ENCODE measurements at places on chromosomes 1 and 21.

DNA sequence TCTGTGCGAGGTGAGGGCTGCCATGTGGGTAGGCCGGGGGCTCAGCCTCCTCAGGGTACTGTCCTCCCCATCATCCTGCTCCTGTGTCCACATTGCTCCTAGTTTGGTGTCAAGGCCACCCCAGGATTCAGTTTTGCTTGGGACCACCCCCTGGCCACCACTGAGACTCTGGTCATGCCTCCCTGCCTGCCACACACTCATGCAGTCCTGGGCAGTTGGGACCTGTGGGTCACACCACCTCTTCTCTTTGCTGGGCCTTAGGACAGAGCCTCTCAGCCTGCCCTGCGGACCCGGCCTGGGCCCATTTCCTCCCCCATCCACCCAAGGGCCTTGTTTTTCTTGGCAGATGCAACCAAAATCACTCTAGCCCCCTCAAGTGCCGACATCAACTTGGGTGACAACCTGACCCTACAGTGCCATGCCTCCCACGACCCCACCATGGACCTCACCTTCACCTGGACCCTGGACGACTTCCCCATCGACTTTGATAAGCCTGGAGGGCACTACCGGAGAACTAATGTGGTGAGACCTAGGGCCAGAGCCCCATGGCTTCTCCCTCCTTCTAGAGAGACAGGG is 19.4 kb downstream of the TMEM81 start:
- DNase-seq, result no peak

- no peak for DNase-seq
Observed at GRCh38 chr1:29370067-29370466, 133.7 kb downstream of the PTPRU start.

- DNase-seq, result no peak
Observed at GRCh38 chr1:199020904-199021303, 382.1 kb downstream of the PTPRC start.

DNA sequence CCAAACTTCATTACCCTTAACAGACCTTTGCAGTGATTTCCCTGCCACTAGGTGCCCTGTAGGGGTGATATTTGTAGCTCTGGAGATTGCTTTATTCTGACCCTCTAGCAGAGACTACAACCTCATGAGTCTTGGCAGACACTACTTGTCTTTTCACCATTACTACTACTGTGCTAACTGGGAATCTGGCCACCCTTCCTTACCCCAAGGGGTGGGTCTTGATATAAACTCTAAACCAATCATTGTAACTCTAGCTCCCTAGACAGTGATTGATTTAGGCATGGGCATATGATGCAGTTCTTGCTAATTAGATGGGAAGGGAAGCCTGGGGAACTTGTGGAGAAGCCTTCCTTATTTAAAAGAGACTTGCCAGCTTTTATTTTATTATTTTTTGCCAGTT is 3.9 kb downstream of the KPNA6 start:
- no peak for DNase-seq

DNA sequence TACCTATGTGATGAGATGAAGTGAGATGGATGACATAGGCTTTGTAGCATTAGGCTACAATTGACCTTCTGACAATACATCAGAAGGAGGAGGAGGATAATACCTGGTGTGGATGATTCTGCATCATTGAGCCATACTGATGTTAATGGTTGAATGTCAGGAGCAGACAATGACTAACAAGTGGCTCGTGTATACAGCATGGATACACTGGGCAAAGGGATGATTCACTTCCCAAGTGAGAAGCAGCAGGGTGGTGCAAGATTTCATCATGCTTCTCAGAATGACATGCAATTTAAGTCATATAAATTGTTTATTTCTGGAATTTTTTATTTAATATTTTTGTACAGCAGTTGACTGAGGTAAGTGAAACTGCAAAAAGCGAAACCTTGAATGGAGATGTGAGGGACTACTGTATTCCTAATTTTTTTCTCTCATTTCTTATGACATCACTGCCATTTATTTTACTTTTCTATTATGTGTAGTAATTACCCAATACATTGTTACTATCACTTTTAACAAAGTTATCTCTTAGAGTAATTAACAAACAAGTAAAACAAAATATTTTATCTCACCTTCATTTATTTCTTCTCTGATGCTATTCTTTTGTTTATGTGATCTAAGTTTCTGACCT is 34.4 kb upstream of the COP1 start:
- DNase-seq, result no peak

- peak; percentile 21 for DNase-seq
Observed at GRCh38 chr1:223515421-223515820, 122.2 kb downstream of the CCDC185 start.

DNA sequence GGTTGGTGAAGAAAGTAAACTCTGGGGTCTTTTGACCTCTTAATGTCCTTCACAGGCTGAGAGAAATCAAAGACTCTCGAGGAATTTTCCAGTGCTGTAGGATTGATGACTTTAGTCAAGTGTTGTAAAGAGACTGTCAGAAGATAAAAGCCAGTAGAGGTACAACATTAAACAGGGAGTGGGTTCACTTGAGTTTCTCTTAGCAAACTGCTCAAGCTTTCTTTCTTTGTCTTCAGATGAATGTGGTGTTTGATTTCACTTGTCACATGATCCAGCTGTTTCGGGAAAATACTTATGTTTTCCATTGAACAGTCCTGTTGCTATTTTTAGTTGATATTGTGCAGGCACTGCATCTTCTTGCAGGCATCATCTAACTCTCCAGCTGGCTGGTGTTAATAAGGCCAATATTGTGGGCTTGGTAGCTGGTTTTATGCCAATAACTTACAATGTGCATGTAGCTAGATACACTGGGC is 45.6 kb downstream of the XCL2 start:
- DNase-seq, result no peak

- DNase-seq, result no peak
Observed at GRCh38 chr1:180040034-180040433, 85.4 kb downstream of the CEP350 start.

- no peak for DNase-seq
Observed at GRCh38 chr1:81950591-81951244, 150.0 kb downstream of the ADGRL2 start.

GRCh38 chr21:16108561-16109075 is 378.8 kb downstream of the USP25 start:
- no peak for DNase-seq

GRCh38 chr1:221981461-221981860 is 239.6 kb upstream of the DUSP10 start:
- no peak for DNase-seq

DNA sequence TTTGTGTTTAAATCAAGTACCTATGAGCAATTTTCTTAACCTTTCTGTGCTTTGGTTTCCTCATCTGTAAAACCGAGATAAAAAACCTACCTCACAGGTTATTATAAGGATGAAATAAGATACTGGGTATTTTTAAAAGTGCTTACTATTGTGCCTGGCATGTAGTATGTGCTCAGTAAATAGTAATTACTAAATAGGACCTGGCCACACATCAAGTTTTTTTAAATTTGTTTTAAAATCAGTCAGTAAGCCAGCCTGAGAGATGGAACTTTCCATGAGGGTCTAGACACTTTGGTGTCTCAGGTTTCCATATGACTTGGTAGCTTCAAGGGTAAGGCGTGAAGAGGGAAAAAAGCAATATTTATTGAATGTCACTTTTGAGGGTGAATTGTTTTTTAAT is 7.0 kb upstream of the ATF3 start:
- DNase-seq, result no peak

DNA sequence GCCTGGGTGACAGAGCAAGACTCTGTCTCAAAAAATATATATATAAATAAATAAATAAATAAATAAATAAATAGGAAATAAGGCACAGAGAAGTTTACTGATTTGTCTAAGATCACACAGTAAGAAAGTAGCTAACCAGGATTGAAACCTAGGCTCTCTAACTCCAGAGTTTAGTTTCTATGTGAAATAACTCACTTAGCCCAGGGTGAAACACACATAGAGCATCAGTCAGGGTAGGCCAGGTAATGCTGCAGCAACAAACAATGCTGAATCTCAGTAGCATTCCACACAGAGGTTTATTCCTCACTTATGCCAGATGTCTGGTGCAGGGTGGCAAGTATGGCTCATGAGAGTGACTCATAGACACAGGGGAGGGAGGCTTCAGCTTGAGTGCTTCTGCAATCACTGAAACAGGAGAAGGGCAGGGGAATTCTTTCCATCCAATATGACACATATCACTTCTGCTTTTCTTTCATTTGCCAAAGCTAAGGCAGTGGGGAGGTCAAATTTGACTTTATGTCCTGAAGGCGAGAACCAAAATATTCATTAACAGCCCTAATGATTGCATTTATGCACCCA is 37.1 kb upstream of the KANK4 start:
- no peak for DNase-seq

- no peak for DNase-seq
Observed at GRCh38 chr1:41455479-41456332, 28.8 kb downstream of the EDN2 start.

DNA sequence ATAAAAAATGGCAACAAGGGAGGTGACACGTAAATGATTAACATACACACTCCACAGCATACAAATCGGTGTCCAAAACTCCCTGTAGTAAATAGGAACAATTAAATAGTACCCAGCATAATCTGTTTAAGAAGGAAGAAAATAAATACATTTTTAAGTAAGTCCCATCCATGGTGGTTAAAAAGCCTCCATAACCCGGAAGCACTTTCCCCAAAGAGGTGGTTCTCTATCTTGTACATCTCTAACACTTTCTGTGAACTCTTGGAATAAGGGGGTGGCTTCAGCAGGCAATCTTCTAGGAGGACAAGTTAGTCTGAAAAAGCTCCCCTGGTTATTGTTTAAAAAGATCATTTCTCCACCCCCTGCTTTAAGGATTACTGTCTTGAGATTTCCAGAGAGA is 76.9 kb downstream of the PTPN14 start:
- no peak for DNase-seq

DNA sequence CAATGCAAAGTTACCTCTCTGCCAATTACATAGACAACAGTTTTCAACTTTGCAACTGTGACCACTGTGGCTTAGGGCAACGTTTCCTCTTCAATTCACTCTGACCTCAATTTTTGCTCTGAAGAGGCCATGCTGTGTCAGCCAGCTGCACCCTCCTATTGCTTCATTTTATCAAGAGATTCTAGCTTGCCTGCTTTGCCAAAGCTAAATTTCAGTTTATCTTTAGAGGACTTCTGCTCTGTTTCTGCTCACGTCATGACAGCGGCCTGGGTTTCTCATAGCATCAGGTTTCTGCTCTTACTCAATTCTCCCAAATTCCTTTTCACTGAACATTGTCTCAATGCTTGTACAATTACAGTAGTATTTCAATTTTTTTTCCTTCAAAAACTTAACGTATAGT is 154.6 kb downstream of the PLA2G4A start:
- no peak for DNase-seq

- no peak for DNase-seq
Observed at GRCh38 chr1:149848340-149849110, 50.8 kb upstream of the BOLA1 start.

- no peak for DNase-seq
Observed at GRCh38 chr1:174800216-174800851, 199.4 kb upstream of the CACYBP start.

GRCh38 chr21:29777160-29777559 is 162.6 kb downstream of the GRIK1 start:
- no peak for DNase-seq

GRCh38 chr1:203268901-203269653 is 36.2 kb upstream of the BTG2 start:
- peak; percentile 43 for DNase-seq

DNA sequence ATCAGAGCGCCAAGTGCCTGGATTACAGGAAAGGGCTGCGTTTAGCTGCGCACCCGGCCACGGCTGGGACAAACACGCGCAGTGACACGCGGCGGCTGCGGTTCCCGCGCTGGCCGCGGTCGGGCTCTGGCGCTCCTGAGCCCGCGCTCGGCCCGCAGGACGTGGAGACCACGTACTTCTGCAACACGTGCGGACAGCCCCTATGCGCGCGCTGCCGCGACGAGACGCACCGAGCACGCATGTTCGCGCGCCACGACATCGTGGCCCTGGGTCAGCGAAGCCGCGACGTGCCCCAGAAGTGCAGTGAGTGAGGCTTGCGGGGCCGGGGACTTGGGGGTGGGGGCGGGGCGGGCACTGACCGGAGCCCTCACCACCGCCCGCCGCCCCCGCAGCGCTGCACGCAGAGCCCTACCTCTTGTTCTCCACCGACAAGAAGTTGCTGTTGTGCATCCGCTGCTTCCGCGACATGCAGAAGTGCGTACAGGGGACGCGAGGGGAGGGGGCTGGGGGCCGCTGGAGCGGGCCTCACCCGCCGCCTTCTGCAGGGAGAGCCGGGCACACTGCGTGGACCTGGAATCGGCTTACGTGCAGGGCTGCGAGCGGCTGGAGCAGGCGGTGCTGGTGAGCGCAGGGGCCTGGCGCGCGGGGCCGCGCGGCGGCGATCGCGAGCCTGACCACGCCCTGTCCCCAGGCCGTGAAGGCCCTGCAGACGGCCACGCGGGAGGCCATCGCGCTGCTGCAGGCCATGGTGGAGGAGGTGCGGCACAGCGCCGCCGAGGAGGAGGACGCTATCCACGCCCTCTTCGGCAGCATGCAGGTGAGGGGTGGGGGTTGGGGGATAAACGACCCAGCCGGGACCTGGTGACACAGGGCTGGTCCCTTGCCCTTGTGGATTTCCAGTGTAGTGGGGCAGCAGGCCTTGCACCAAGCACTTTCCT is 3.1 kb downstream of the RNF207 start:
- DNase-seq, result no peak

- DNase-seq, result no peak
Observed at GRCh38 chr1:169474302-169474995, 11.3 kb downstream of the SLC19A2 start.

DNA sequence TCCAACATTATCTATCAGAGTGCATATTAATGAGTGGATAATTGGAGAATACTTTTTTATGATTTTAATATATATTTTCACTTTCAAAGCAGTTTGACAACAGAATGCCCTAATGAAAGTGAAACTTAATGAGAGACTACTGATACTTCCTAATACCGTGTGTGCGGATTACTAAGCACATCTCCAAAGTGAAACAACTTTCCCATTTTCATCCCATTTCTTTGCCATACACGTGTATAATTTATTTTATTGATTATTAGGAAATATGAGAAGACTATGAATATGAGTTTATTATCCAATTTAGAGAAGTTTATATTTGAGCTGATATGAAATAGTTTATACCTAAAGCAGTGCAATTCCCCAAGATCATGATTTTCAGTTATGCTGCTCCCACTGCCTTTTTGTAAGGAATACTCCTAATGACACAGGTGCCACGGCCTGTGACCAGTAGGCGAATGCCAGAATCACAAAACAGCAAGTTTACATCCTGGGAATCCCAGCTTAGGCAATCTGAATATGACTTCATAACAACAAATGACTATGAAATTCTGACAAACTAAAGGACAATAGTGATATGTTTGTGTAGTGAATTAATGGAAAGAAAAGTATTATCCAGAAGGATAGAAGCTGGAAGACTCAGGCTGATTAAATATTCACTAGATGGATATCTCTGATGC is 202.9 kb downstream of the NCAM2 start:
- DNase-seq, result no peak

GRCh38 chr1:150484861-150485260 is 2.4 kb upstream of the TARS2 start:
- DNase-seq, result no peak

Data from effector memory CD4-positive, alpha-beta T cell (primary cell).